Heart left ventricle (tissue), 16 donors: ENCODE measurements at places on chromosomes 12 and 14. TPM values are rescaled to one million over a fixed set of nuclear protein-coding genes. Genes with fewer than 3 reads are reported as not detected.

DNA sequence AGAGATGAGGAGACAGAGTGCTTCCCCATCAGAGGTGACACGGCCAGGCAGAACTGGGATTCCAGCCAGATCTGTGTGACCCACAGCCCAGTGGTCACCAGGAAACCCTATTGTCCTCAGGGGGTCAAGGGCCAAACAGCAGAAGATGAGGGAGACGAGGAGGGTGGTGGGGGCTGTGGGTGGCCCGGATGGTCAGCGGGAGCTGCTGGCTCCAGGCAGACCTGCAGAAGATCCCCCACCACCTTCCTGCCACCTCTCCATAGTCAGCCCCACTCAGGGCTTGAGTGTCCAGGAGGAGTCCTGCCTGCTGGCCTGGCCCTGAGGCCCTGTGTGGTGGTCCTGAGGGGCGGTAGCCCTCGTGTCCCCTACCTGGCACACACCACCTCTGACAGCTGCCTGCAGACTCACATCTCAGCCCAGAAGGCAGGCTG is 136.8 kb downstream of the CALM1 start:
- peaks cover 32% of the 10 kb centered on the region for H3K4me1 ChIP-seq
- peak overlapping the region; percentile 88 for H3K27ac ChIP-seq
- no peak overlapping the region for H3K4me3 ChIP-seq
- peak; percentile 67 for DNase-seq
- H3K36me3 ChIP-seq = no peaks in the 10 kb centered on the region

DNA sequence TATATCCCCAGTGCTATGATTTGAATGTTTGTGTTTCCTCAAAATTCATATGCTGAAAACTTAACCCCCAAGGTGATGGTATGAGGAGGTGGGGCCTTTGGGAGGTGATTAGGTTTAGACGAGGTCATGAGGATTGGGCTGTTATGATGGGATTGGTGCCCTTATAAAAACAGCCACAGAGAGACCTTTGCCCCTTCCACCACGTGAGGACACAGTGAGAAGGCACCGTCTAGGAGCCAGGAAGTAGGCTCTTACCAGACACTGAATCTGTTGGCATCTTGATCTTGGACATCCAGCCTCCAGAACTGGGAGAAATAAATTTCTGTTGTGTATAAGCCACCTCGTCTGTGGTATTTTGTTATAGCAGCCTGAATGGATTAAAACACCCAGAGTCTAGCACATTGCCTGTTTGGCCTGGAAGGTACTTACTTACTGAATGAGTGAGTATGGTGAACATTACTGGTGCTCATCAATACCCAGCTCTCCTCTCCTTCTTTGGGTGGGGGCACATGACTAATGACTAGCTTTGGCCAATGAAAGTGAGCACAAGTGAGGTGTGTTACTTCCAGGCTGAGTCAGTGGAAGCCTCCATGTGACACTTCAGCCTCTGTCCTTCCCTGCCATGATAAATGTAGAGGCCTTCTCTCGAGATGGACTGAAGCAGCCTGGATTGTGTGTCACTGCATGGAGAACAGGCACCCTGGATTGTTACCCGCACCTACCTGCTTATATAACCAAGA is 72.4 kb upstream of the CHST11 start:
- no peaks in the 10 kb centered on the region for H3K27me3 ChIP-seq
- H3K4me1 ChIP-seq = peaks cover 10% of the 10 kb centered on the region
- H3K27ac ChIP-seq = no peak overlapping the region
- no peaks in the 10 kb centered on the region for H3K36me3 ChIP-seq
- DNase-seq = no peak

FBLN5 gene
- total RNA-seq = 39.3 TPM

- H3K36me3 ChIP-seq = no peaks in the 10 kb centered on the region
- no peak for DNase-seq
- no peak overlapping the region for H3K4me3 ChIP-seq
Measured at GRCh38 chr12:5308996-5309395, 122.9 kb upstream of the NTF3 start.

GRCh38 chr12:108611884-108612415 is 14.1 kb upstream of the TMEM119 start:
- H3K4me1 ChIP-seq = peaks cover 11% of the 10 kb centered on the region
- DNase-seq = no peak
- H3K27me3 ChIP-seq = no peaks in the 10 kb centered on the region
- no peak overlapping the region for H3K4me3 ChIP-seq
- H3K36me3 ChIP-seq = no peaks in the 10 kb centered on the region

RASSF9 gene
- 11.5 TPM for total RNA-seq

GRCh38 chr12:27984275-27984674 is 11.7 kb upstream of the PTHLH start:
- DNase-seq = no peak
- H3K36me3 ChIP-seq = no peaks in the 10 kb centered on the region
- no peaks in the 10 kb centered on the region for H3K4me1 ChIP-seq

ACSM4 gene
- not detected for total RNA-seq

- H3K4me3 ChIP-seq = no peak overlapping the region
- DNase-seq = no peak
- no peak overlapping the region for H3K27ac ChIP-seq
- no peaks in the 10 kb centered on the region for H3K4me1 ChIP-seq
- no peaks in the 10 kb centered on the region for H3K36me3 ChIP-seq
Measured at GRCh38 chr12:131975228-131975627, 25.5 kb downstream of the EP400 start.

DNA sequence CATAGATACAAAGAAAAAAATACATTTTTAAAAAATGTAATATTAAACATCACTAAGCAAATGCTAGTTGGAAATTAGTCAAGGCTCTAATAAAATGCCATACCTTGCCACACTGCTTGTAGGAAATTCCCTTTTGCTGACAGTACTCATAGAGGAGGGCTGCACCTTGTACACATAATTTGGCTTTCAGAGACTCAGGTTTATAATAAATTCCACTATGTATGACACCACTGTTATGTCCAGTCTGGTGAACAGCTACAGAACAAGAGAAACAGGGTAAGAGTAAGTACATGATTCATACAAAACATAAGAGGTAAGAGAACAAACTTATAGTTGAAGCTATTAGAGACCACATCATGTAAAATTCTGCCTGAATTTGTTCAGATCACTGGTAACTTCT is 10.1 kb downstream of the L2HGDH start:
- no peaks in the 10 kb centered on the region for H3K4me1 ChIP-seq
- no peak overlapping the region for H3K27ac ChIP-seq
- H3K36me3 ChIP-seq = peaks cover 9% of the 10 kb centered on the region
- DNase-seq = no peak
- H3K27me3 ChIP-seq = no peaks in the 10 kb centered on the region
- no peak overlapping the region for H3K4me3 ChIP-seq

DNA sequence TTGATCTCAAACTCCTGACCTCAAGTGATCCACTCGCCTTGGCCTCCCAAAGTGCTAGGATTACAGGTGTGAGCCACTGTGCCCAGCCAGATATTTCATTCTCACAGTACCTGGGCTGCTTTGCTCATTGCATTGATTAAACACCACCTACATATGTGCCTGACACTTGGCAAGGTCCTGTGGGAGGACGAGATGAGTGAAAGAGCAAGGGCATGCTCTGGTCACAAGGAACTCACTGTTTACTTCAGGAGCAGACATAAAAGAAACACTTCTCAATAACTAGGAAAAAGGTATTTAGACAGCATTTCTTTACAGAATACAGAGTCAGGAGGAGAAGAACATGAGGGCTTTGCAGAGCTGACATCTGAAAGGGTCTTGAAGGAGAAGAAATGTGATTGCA is 91.7 kb downstream of the TMCC3 start:
- H3K27me3 ChIP-seq = no peaks in the 10 kb centered on the region
- no peak overlapping the region for H3K4me3 ChIP-seq
- H3K27ac ChIP-seq = no peak overlapping the region
- DNase-seq = no peak
- H3K36me3 ChIP-seq = no peaks in the 10 kb centered on the region
- no peaks in the 10 kb centered on the region for H3K4me1 ChIP-seq

DNA sequence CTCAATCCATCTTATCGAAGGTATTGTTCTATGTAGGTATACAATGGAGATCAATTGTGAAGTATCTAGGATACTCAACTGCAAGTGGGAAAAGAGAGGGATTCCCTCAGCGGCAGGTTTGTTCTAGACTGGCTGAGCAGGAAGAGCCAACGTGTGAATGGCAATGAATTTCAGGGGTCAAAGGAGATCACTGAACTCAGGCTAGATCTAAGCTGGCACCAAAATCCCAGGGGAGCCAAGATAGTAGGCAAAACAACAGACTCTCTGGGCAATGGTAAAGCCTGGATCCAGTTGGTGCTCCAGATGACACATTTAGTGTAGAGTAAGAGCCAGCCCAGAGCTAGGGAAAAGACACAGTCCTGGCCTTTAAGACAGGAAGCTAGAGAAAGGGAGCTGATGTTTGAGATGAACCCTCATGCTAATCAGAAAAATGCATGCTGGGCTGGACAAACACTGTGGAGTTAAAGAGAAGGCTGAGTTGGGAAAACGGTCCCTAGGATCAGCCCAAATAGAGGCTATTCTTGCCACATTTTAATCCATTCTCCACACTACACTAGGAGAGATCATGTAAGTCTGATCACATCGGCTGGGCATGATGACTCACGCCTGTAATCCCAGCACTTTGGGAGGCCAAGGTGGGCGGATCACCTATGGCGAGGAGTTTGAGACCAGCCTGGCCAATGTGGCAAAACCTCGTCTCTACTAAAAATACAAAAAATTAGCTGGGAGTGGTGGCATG is 45.6 kb downstream of the EFCAB11 start:
- H3K27ac ChIP-seq = no peak overlapping the region
- no peak overlapping the region for H3K4me3 ChIP-seq
- H3K27me3 ChIP-seq = no peaks in the 10 kb centered on the region
- H3K36me3 ChIP-seq = no peaks in the 10 kb centered on the region
- peaks cover 12% of the 10 kb centered on the region for H3K4me1 ChIP-seq

DNA sequence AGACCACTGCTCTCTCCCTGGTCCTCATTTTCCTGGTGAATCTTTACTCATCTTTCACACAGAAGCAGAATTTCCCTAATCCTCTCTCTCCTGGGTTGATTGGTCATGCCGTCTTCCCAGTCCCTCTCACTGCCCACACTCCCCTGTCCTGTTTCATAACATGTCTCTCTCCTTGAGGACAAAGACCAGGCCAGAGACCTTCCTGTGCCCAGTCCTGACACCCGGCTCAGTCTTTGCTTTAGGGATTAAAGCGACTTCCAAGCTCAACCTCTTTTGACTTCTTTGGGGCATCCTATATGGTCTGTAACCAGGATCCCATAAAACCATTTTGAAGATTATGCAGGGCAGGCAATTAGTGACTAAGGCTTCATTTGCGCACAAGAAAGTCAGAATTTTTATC is 105.5 kb downstream of the BCL11B start:
- no peaks in the 10 kb centered on the region for H3K36me3 ChIP-seq
- no peak for DNase-seq
- peaks cover 3% of the 10 kb centered on the region for H3K27me3 ChIP-seq
- H3K4me1 ChIP-seq = no peaks in the 10 kb centered on the region
- H3K4me3 ChIP-seq = no peak overlapping the region
- H3K27ac ChIP-seq = no peak overlapping the region

DAO gene
- not detected for total RNA-seq

DNA sequence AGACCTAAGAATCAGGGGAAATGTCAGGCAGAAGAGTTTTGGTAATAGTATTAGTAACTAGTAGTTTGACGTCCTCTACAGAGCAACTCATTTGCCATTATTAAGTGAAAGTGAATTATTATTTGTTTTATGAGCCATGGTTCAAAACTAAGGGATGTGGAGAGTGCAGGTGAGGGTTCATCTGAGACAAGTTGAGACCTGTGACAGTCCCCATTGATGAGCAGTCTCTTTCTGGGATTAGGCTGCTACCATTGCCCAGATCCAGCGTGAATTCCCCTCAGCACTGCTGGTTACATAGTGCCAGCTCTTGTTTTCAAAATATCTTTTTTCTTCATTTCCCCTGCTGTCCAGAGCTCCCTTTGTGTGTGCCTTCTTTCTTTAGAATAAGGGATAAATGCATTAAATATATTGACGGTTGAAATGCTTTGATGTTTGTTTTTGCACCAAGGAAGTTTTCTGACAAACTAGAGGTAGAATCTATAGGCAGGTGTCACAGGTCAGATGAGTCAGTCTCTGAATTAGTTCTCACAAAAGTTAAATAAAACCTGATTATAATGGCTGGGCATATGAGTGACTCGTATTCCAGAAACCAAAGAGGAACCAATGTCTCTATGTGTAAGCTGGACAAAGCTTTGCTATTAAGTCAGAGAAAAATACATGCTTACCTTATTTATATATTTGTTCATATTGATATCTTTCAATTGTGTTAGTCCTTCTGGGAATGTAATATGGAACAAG is 381.4 kb downstream of the TMEM117 start:
- no peaks in the 10 kb centered on the region for H3K4me1 ChIP-seq
- H3K27ac ChIP-seq = no peak overlapping the region
- H3K4me3 ChIP-seq = no peak overlapping the region
- no peaks in the 10 kb centered on the region for H3K27me3 ChIP-seq
- H3K36me3 ChIP-seq = no peaks in the 10 kb centered on the region

- no peak overlapping the region for H3K4me3 ChIP-seq
- H3K36me3 ChIP-seq = no peaks in the 10 kb centered on the region
- peaks cover 84% of the 10 kb centered on the region for H3K27me3 ChIP-seq
- DNase-seq = no peak
- peak overlapping the region; percentile 23 for H3K27ac ChIP-seq
Measured at GRCh38 chr14:99252940-99253868, 18.8 kb downstream of the BCL11B start.

GRCh38 chr12:26334621-26335124 is 139.3 kb downstream of the SSPN start:
- no peak overlapping the region for H3K27ac ChIP-seq
- no peak overlapping the region for H3K4me3 ChIP-seq
- H3K27me3 ChIP-seq = no peaks in the 10 kb centered on the region
- DNase-seq = no peak
- H3K36me3 ChIP-seq = peaks cover 12% of the 10 kb centered on the region

- H3K27me3 ChIP-seq = no peaks in the 10 kb centered on the region
- H3K27ac ChIP-seq = peak overlapping the region; percentile 28
- no peak for DNase-seq
- peaks cover 15% of the 10 kb centered on the region for H3K4me1 ChIP-seq
Measured at GRCh38 chr14:31560759-31561154, 447 bp upstream of the NUBPL start.

- peak; percentile 73 for DNase-seq
- H3K36me3 ChIP-seq = peaks cover 62% of the 10 kb centered on the region
- H3K27ac ChIP-seq = peak overlapping the region; percentile 56
- H3K4me1 ChIP-seq = peaks cover 59% of the 10 kb centered on the region
- no peaks in the 10 kb centered on the region for H3K27me3 ChIP-seq
- no peak overlapping the region for H3K4me3 ChIP-seq
Measured at GRCh38 chr12:123522164-123522563, 11.4 kb downstream of the RILPL1 start.

GRCh38 chr12:92496790-92497189 is 206.0 kb upstream of the PLEKHG7 start:
- no peak overlapping the region for H3K27ac ChIP-seq
- no peak overlapping the region for H3K4me3 ChIP-seq
- H3K27me3 ChIP-seq = no peaks in the 10 kb centered on the region
- H3K4me1 ChIP-seq = no peaks in the 10 kb centered on the region
- DNase-seq = no peak

GRCh38 chr12:106170285-106170684 is 31.5 kb upstream of the NUAK1 start:
- no peak for DNase-seq
- no peaks in the 10 kb centered on the region for H3K4me1 ChIP-seq
- no peak overlapping the region for H3K4me3 ChIP-seq
- H3K27me3 ChIP-seq = no peaks in the 10 kb centered on the region

NANOG gene
- total RNA-seq = 0.33 TPM

- H3K4me3 ChIP-seq = no peak overlapping the region
- no peak for DNase-seq
- no peaks in the 10 kb centered on the region for H3K27me3 ChIP-seq
- peak overlapping the region; percentile 39 for H3K27ac ChIP-seq
Measured at GRCh38 chr14:75411214-75411540, 16.6 kb upstream of the JDP2 start.

APOLD1 gene
- total RNA-seq = 7.8 TPM

FBXO21 gene
- total RNA-seq = 43.1 TPM

SYCP3 gene
- total RNA-seq = not detected
